ENCODE measurements at places on chromosomes 1 and 21.

DNA sequence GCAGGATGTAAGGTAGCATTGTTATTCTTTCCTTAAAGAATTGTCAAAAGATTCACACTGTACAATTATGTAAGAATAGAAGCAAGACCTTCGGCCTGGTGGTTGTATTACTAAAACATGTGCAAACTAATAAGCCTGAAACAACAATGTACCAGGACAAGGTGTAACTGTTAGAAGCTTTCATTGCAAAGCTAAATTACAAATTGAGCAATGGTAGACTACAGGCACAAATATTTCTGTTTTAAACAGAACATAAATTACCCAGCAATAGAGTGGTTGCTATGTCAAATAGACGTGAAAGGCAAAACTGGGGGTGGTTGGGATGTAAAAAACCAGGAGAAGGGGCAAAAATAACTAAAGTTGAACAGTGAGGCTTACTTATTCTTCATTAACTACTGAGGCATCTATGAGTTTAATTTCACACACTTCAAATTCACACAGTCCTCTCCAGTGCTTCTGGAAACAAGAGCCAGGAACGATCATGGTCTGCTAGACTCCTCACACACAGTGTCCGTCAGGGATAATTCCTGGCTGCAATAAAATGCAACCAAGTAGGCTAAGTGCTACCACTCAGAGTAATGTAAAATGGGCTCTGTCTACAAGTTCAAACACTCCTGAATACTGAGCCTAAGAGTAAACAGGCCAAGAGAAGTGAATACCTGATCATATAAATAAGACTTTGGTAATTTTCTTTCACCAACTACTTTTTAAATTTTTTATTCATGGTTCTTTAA lies 39.3 kb upstream of the C1orf198 start:
- DNase-seq: no peak

GRCh38 chr1:115929881-115930280 lies 46.4 kb upstream of the SLC22A15 start:
- DNase-seq: no peak

- DNase-seq: no peak
These were observed 824 bp upstream of the IFI44L start for GRCh38 chr1:78619446-78619802.

- DNase-seq: no peak
These were observed 140.9 kb upstream of the HMCN1 start for GRCh38 chr1:185593271-185593670.

- DNase-seq: peak; percentile 63
These were observed 143.2 kb downstream of the KCTD3 start for GRCh38 chr1:215710036-215710898.

- DNase-seq: no peak
These were observed 3.9 kb downstream of the ACOT11 start for GRCh38 chr1:54551891-54552290.

DNA sequence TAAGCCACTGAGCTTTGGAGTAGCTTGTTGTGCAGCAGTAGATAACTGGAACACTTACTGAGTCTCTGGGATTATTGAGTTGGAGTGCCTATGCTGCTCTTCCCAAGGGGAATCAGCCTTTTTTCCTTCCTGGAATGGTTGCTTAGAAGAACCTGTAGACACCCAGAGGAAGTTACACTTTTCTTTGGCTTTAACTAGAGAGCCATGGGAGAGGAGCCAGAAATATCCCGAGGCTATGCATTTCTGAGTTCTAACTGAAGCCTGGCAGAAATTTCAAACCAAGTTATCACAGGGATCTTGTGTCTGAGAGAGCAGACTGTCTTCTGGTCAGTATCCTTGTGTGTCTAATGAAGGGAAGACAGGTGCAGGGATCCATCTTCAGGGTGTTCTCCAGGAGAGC lies 28.3 kb downstream of the LAMC1 start:
- no peak for DNase-seq

GRCh38 chr1:44995467-44996238 lies 9.3 kb upstream of the EIF2B3 start:
- no peak for DNase-seq

DNA sequence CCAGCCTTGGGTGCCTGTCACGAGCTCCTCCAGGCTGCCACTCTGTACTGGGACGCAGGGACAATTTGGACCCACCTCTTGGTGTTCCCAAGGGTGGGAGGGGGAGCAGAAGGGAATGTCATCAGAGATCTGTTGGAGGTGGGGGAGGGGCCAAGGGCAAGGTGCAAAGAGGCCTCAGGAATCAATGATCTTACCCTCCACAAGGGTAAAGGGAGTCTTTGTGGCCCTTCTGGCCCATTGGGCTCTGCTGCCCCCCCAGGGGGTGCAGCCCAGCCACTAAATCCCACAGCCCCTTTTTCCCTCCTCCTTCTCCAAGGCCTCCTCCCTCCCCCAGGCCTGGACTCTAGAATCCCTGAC lies 8.5 kb downstream of the TTC39A start:
- no peak for DNase-seq

DNA sequence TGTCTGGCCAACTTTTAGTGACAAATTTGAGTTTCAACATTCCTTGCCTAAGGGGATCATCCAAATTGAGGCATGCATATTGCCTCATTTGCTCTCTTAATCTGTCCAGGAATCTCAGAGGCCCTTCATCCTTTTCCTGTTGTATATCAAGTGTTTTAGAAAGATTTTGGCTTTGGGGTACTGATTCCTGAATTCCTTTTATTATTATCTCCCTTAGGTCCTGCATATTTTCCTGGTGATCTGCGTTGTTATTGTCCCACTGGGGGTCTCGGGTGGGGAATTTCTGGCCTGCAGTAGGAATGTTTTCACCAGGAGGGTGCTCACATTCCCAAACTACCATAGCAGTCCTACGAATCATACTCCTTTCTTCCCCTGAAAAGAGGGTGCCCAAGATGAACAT lies 4.4 kb upstream of the AADACL3 start:
- DNase-seq: no peak
